ENCODE measurements at places on chromosomes 16 and 17.
A peak's percentile ranks its signal among the peaks of the same experiment; 100 is the strongest.

- no peak for DNase-seq
Observed at GRCh38 chr16:4612977-4613635, 1.6 kb downstream of the UBALD1 start.

DNA sequence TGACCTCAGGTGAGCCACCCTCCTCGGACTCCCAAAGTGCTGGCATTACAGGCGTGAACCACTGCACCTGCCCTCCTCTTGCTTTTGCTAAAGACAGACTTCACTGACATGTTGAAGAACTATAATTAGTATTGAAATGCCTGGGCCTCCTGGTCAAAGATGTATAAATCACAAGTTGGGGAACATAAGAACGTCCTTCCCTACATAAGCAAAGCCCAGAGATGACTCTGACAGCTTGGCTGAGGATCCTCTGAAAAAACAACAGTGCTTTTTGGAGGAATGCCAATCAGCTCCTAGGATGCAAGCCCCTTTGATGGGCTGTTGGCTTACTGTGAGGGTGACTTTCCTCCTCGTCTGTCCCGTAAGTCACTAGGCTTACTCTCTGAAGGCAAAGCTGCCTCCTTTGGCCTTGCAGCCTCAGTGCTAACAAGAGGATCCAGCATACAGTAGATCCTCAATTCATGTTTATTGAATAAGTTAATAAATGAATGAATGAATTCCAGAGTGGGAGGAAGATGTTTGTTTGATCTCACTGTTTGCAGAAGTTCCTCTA lies 6.3 kb downstream of the APOH start:
- DNase-seq: no peak

DNA sequence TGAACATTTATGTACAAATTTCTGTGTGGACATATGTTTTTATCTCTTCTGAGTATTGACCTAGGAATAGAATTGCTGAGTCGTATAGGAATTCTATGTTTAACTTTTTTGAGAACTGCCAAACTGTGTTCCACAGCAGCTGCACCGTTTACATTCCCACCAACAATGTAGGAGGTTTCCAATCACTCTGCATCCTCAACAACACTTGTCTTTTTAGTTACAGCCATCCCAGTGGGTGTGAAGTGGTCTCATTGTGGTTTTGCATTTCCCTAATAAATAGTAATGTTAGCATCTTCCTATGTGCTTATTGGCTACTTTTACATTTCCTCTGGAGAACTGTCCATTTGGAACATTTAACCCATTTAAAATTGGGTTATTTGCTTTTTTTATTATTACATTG lies 36.6 kb upstream of the NACA2 start:
- no peak for DNase-seq

GRCh38 chr17:46770818-46771560 lies 47.5 kb downstream of the WNT3 start:
- DNase-seq: no peak

- peak; percentile 75 for DNase-seq
Observed at GRCh38 chr17:65742403-65743307, 181.2 kb upstream of the AXIN2 start.

- no peak for DNase-seq
Observed at GRCh38 chr17:27756467-27757371, 43.6 kb downstream of the NOS2 start.

- no peak for DNase-seq
Observed at GRCh38 chr16:20791923-20792612, 14.2 kb downstream of the ERI2 start.

GRCh38 chr17:19590912-19591551 lies 57.4 kb downstream of the SLC47A1 start:
- DNase-seq: no peak

DNA sequence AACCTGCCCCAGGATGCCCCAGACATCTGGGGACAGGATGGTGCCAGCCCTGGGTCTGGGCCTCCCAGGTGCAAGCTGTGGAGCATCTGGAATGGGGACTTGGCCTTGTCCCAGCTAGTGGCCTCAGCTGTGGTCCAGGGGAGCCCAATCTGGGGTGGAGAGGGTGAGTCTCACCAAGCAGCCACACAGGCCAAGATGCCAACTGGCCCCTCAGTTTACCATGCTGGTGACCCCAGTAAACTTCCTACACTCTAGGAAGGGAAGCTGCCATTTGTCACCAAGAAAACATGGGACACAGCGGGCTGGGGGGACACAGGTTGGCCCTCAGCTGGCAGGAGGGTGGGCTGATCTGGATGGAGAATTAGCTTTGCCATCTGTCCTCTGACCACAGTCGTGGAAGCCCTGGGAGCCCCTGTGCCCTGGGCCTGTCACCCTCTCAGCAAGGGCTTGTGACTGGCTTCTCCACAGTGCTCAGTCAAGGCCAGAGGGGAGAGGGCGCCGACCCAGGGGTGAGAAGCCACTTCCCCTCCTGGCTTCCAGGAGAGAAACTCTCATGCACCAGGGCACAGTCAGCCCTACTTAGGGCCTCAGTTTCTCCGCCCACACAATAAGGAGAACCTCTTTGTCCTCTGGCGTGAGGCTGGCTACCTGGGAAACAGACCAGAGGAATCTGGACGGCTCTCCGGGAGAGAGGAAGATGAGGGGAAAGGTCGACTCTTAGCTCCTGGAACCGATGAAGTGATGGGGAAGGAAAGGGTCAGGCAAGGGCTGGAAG lies 126.4 kb upstream of the SMURF2 start:
- no peak for DNase-seq

DNA sequence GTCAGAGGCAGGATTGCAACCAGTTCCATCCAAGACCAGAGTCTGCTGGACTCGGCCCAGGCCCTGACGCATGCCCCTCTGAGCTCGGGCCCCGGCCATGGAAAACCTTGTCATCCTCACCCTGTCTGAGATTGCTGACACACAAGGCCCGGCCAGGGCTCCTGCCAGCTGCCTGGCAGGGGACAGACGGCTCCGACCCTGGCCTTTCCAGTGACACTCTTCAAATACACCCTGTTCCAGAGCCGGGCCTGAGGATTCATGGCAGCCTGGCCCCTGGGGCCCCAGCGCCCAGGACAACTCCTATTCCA lies 3.2 kb upstream of the PABPN1L start:
- DNase-seq: no peak

DNA sequence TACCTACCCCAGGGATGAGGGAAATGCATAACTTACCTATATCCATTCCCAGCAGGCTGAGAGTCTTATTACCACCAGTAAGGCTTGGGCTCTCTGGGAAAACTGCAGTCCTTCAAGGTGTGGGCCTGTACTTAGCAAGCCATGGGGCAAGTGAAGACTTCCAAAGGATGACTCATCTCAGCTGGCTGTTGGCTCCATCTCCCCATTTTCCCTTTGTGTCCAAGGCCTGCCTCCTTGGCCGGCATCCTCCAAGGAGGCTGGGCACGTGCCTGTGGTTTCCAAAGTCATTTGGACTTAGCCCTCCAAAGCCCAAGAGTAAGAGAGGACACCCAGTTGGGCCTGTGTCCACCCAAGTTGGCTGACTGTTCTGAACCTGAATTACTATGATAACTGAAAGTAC lies 89.8 kb downstream of the TMEM100 start:
- DNase-seq: no peak

- DNase-seq: no peak
Observed at GRCh38 chr16:11042191-11042590, 97.8 kb downstream of the CLEC16A start.

GRCh38 chr16:82629441-82630027 lies 2.8 kb downstream of the CDH13 start:
- DNase-seq: no peak

DNA sequence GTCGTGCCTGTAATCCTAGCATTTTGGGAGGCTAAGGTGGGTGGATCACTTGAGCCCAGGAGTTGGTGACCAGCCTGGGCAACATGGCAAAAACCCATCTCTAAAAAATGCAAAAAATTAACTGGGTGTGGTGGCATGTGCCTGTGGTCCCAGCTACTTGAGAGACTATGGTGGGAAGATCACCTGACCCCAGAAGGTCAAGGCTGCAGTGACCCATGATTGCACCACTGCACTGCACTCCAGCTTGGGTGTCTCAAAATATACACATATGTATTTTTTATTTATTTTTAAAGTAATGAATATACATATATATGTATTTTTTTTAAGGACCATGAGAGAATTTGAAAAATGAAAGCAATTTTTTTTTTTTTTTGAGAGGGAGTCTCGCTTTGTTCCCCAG lies 5.1 kb upstream of the NUFIP2 start:
- DNase-seq: no peak

GRCh38 chr17:43094129-43094835 lies 30.9 kb downstream of the BRCA1 start:
- no peak for DNase-seq

- DNase-seq: no peak
Observed at GRCh38 chr17:7403727-7403976, 245 bp downstream of the TMEM256 start.

DNA sequence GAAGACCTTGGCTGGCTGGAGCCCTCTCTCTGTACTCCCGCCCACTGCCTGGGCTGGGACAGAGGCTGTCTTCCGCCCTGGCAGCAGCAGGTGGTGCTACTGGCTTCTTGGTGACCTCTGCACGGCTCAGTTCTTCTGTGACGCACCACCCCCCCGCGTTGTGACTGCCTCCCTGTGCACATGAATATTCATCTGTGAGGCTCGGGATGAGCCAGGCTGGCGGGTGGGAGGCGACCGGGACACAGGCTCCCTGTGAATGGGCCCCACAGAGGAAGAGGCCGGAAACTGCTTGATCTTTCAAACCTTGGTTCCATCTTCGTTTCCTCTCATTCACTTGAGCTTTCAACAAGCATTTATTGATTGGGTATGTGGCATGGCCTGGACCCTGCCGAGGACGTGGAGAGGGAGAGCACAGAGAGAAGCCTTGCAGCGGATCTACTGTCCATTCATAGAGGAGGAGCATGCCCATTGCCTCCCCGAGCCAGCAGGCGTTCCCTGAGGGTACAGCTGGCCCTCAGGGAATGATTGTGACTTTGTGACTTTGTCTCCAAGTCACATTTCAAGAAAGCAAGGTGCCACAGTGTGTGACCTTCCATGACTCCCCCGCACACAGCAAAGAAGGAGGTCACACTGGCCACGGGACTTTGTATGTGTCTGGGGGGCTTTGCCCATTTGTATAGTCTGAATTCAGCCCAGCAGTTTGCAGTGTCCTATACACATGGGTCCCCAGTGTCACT lies 45.0 kb downstream of the B9D1 start:
- peak; percentile 23 for DNase-seq

GRCh38 chr17:28978356-28978964 lies 27.1 kb upstream of the PHF12 start:
- DNase-seq: no peak

DNA sequence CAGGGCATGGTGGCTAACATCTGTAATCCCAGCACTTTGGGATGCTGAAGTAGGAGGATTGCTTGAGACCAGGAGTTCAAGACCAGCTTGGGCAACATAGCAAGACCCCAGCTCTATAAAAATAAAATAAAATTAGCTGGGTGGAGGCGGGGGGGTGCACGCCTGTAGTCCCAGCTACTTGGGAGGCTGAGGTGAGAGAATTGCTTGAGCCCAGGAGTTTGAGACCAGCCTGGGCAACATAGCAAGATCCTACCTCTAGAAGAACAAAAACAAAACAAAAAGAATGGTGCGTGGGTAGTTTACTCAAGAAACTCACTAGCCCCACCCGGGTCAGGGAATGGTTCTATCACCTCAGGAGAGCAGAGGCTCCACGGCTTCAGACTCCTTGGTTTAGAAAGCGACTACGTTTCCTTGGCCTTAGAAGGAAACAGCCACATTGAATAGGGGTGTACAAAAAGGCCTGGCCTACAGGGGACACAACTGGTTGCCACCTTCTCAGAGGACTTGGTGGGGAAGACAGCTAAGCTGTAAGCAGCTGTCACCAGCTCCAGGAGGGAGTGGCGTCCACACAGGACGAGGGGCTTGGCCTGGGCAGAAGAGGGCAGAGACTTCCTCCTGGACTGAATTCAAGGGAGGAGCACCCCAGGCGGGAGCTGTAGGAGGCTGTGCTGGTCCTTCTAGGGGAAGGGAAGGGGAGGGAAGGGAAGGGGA lies 716 bp downstream of the TK1 start:
- DNase-seq: no peak

- DNase-seq: no peak
Observed at GRCh38 chr17:64138441-64138840, 8.5 kb upstream of the ERN1 start.

GRCh38 chr17:78861229-78861628 lies 20.6 kb upstream of the USP36 start:
- no peak for DNase-seq

GRCh38 chr17:49926886-49927285 lies 42.1 kb upstream of the DLX4 start:
- DNase-seq: no peak

DNA sequence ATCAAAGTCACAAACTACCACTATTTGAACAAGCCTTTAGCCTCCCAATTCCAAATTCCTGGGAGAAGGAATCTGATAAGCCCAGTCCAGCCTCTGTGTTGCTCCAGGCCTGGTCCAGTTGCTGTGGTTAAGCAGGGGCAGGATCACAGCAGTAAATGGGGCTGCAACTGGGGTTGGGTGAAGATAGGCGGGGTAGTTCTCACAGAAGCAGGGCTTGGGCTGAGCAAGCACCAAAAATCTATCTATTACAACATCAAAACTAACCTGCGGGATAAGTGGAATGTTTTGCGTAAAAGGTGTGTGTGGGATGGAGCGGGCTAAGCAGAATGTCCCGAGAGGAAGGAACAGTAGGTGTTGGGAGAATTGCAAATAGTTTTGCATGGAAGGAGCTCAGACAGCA lies 23.0 kb upstream of the RNF135 start:
- DNase-seq: no peak

DNA sequence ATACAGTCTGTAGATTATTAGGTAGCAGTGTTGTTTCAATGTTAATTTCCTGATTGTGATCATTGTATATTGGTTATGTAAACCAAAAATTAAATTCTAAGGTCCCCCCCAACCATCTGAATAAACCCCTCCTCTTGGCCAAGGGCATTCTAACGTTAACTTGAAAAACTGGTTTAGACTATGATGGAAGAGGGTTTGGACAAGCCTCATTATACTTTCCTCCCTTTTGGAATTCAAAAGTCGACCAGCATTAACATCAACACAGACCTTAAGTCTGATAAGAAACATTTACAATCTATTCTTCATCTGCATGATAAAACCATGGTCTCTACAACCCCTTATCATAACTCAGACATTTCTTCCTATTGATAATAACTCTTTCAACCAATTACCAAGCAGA lies 20.6 kb upstream of the KIFC3 start:
- no peak for DNase-seq

GRCh38 chr16:77759821-77760220 lies 28.5 kb upstream of the VAT1L start:
- DNase-seq: no peak

- no peak for DNase-seq
Observed at GRCh38 chr16:55539049-55539448, 27.4 kb upstream of the CAPNS2 start.

DNA sequence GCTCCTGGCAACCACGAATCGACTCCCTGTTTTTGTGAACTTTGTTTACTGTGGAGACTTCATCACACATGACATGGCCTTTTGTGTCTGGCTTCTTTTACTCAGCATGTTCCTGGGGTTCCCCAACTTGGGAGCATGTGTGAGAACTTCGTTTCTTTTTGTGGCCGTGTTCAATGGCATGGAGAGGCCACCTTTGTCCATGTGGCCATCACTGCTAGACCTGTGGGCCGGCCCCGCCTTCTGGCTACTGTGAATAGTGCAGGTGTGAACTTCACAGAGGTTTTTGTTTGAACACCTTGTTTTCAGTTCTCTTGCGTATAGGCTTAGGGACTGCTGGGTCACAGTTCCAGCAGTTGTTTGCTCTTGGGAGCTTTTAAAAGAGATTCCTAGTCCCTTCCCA lies 5.7 kb upstream of the SLC38A8 start:
- no peak for DNase-seq
